Mesenchymal stem cell (in vitro differentiated cells and primary cell): ENCODE measurements at places on chromosomes 7 and 10.

- no peak for DNase-seq
- H3K27me3 ChIP-seq: no peaks in the 10 kb centered on the region
- no peak overlapping the region for H3K27ac ChIP-seq
- no peaks in the 10 kb centered on the region for H3K36me3 ChIP-seq
Observed at GRCh38 chr7:76397409-76398183, 11.9 kb downstream of the SSC4D start.

- H3K27ac ChIP-seq: no peak overlapping the region
- peaks cover 3% of the 10 kb centered on the region for H3K4me1 ChIP-seq
- no peaks in the 10 kb centered on the region for H3K27me3 ChIP-seq
Observed at GRCh38 chr10:27529010-27529783, 25.1 kb downstream of the RAB18 start.

- H3K4me3 ChIP-seq: no peak overlapping the region
- no peak for DNase-seq
- H3K36me3 ChIP-seq: no peaks in the 10 kb centered on the region
- H3K27ac ChIP-seq: no peak overlapping the region
Observed at GRCh38 chr10:78176320-78177317, 143.0 kb downstream of the RPS24 start.

- DNase-seq: peak; percentile 92
- H3K27me3 ChIP-seq: no peaks in the 10 kb centered on the region
- no peaks in the 10 kb centered on the region for H3K4me1 ChIP-seq
Observed at GRCh38 chr7:80499350-80499953, 12.4 kb downstream of the GNAT3 start.

- no peak for DNase-seq
- H3K27me3 ChIP-seq: no peaks in the 10 kb centered on the region
- H3K4me3 ChIP-seq: no peak overlapping the region
- H3K36me3 ChIP-seq: peaks cover 3% of the 10 kb centered on the region
Observed at GRCh38 chr7:24840563-24840962, 83.3 kb upstream of the GSDME start.

DNA sequence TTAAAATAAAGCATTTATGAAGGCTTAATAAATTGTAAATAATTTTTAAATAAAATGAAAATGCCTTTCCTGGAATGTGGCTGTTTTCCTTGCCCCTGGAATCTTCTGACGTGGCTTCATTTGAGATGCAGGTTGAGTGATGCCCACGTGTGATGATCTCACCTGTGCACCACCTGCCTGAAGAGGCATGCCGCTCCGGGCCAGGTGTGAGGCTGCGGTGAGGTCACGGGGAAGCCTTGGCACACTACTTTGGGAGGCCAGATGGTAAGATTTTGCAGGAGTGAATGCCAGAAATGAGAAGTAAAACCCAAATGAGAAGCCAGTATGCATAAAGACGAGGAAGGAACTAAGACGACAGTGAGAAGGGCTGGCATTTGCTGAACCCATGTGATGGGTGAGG is 36.2 kb downstream of the GOT1 start:
- peaks cover 15% of the 10 kb centered on the region for H3K4me1 ChIP-seq
- peaks cover 7% of the 10 kb centered on the region for H3K27me3 ChIP-seq
- H3K27ac ChIP-seq: no peak overlapping the region

DNA sequence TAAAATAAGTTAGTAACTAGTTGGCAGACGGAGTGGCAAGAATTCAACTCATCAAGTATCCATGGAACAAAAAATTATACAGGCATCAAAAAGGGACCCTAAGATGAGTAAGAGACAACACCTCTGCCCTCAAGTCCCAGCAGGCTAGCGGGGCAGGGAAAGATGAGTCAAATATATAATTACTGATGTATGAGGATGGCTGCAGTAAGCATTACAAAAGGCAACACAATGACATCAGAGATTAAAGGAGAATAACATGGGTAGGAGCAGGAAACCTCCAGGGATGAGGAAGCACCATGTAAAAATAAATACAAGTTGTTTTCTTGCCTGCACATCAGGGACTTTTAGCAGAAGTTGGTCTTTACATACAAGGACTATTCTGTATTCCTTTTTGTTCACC is 49.4 kb downstream of the SCRN1 start:
- DNase-seq: no peak
- H3K4me1 ChIP-seq: no peaks in the 10 kb centered on the region
- H3K36me3 ChIP-seq: peaks cover 95% of the 10 kb centered on the region
- no peak overlapping the region for H3K27ac ChIP-seq
- no peaks in the 10 kb centered on the region for H3K27me3 ChIP-seq
- no peak overlapping the region for H3K4me3 ChIP-seq

DNA sequence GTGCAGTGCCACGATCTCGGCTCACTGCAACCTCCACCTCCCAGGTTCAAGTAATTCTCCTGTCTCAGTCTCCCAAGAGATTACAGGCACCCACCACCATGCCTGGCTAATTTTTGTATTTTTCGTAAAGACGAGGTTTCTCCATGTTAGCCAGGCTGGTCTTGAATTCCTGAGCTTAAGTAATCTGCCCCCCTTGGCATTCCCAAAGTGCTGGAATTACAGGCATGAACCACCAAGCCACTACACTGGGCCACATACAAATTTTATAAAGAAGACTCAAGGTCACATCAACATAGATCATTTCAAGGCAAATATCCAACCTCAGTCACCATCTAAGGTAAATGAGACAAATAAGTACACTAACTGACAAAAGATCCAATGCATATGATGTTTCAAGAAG is 32.1 kb downstream of the IGF2BP3 start:
- H3K27ac ChIP-seq: no peak overlapping the region
- no peaks in the 10 kb centered on the region for H3K27me3 ChIP-seq
- no peak overlapping the region for H3K4me3 ChIP-seq
- peaks cover 2% of the 10 kb centered on the region for H3K4me1 ChIP-seq
- H3K36me3 ChIP-seq: no peaks in the 10 kb centered on the region
- DNase-seq: no peak

DNA sequence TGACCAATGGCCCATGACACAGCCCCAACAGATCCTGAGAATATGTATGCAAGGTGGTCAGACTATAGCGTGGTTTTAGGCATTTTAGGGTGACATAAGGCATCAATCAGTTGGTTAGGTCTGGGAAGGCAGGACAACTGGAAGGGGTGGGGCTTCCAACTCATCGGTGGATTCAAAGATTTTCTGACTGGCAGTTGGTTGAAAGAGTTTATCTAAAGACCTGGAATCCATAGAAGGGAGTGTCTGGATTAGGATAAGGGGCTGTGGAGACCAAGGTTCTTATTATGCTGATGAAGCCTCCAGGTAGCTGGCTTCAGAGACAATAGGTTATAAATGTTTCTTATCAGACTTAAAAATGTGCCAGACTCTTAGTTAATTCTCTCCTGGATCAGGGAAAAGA is 60.3 kb upstream of the CFAP46 start:
- no peak overlapping the region for H3K27ac ChIP-seq
- DNase-seq: no peak
- H3K4me3 ChIP-seq: no peak overlapping the region

DNA sequence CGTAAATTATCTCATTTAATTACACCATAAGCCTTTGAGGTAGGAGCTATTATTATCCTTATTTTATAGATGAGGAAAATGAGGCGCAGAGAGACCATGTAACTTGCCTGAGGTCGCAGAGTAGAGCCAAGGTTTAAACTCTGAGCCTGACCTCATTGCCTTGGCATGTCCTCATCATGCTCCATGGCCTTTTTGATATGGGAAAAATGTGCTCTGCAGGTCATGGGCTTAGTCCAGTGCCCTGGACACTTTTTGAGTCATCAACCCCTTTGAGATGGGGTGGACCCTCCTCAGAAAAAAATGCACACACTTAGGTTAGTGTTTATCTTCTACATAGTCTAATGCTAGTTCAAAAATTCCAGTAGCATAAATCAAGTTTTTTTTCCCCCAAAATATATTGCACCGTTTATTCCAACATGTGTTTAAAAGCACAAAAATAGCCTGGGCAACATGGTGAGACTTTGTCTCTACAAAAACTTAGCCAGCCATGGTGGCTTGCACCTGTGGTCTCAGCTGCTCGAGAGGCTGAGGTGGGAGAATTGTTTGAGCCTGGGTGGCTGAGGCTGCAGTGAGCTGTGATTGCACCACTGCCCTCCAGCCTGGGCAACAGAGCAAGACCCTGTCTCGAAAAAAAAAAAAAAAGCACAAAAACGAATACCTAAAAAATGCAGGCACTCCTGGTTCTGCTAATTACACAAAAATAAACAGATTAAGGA is 28.6 kb upstream of the TMEM178B start:
- DNase-seq: peak; percentile 10
- peak overlapping the region; percentile 97 for H3K27ac ChIP-seq
- H3K27me3 ChIP-seq: no peaks in the 10 kb centered on the region
- no peak overlapping the region for H3K4me3 ChIP-seq

- H3K4me1 ChIP-seq: no peaks in the 10 kb centered on the region
- no peaks in the 10 kb centered on the region for H3K27me3 ChIP-seq
- H3K4me3 ChIP-seq: no peak overlapping the region
- H3K27ac ChIP-seq: no peak overlapping the region
- no peak for DNase-seq
- H3K36me3 ChIP-seq: no peaks in the 10 kb centered on the region
Observed at GRCh38 chr7:51660516-51660915, 343.9 kb upstream of the COBL start.

DNA sequence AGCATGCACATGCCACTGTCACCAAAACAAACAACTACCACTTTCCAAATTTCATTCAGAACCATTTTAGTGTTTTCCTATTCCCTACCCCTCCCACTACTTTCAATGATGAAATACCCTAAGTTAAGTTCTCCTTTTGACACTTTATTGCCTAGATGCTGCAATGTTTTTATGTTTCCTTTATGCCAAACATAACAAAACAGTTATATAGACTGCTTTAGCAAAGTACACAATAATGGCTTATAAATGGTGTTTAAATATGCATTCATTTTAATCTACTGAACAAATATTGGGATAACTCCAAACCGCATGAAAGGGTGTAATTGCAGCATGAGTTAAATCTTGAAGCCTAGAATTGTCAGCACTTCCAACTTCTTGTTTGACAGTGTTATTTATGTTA is 69.2 kb downstream of the PHYHIPL start:
- no peak for DNase-seq
- no peak overlapping the region for H3K4me3 ChIP-seq
- H3K4me1 ChIP-seq: no peaks in the 10 kb centered on the region

- peaks cover 93% of the 10 kb centered on the region for H3K36me3 ChIP-seq
- DNase-seq: no peak
- no peaks in the 10 kb centered on the region for H3K4me1 ChIP-seq
- H3K27me3 ChIP-seq: no peaks in the 10 kb centered on the region
Observed at GRCh38 chr10:127035827-127036226, 130.6 kb downstream of the DOCK1 start.
